ENCODE measurements at places on chromosomes 6 and 20.
A peak's percentile ranks its signal among the peaks of the same experiment; 100 is the strongest.

DNA sequence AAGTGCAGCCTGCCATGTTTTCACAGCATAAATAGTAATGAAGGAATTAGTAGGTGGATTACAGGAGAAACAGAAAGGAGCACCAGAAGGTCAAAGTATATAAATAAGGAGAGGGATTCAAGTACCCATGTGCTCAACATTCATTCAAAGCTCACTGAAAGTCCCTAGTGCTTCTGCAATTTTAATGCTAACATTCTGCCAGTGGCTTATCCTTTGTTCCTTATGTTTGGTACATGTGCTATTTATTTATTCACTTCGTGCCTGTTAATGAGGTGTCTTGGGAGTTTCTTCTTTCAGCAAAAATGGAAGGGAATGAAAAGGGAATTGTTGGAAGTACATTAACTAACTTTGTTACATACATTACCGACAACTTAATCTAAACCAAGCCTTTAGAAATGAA is 105.7 kb downstream of the CRYBG1 start:
- no peak for DNase-seq

GRCh38 chr6:90677440-90677839 is 90.6 kb upstream of the MAP3K7 start:
- DNase-seq: no peak

- DNase-seq: peak; percentile 98
Observed at GRCh38 chr20:11207749-11208502, 534.1 kb upstream of the JAG1 start.

GRCh38 chr6:158706369-158706982 is 56.6 kb downstream of the SYTL3 start:
- peak; percentile 24 for DNase-seq

DNA sequence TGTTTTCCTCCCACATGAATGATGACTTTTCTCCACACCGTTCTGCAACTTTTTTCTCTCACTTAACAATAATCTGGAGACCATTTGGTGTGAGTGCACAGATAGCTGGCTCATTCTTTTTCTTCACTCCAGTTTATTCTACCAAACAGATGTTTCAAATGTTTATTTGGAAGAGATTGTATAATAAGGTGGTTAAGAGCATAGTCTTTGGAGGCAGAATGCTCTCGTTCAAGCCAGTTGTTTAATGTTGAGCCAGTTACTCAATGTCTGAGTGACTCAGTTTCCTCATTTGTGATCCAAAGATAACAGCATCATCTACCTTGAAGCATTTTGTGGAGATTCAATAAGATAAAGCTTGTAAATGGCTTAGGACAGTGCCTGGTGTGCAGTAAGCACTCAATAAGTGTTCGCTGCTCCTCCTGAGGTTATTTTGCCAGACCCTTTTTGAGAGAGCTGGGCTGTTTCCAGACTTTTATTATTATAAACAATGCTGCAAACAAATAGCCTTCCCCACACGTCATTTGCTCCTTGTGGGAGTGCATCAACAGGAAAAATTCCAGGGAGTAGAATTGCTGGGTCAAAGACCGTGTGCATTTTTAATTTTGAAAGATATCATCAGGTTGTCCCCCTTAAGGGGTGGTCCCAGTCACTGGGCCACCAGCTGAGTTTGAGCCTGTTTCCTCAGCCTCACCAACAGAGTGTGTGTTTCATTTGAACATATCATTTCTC is 70.6 kb downstream of the VEGFA start:
- DNase-seq: no peak

GRCh38 chr6:168988801-168989200 is 264.8 kb downstream of the THBS2 start:
- DNase-seq: no peak

DNA sequence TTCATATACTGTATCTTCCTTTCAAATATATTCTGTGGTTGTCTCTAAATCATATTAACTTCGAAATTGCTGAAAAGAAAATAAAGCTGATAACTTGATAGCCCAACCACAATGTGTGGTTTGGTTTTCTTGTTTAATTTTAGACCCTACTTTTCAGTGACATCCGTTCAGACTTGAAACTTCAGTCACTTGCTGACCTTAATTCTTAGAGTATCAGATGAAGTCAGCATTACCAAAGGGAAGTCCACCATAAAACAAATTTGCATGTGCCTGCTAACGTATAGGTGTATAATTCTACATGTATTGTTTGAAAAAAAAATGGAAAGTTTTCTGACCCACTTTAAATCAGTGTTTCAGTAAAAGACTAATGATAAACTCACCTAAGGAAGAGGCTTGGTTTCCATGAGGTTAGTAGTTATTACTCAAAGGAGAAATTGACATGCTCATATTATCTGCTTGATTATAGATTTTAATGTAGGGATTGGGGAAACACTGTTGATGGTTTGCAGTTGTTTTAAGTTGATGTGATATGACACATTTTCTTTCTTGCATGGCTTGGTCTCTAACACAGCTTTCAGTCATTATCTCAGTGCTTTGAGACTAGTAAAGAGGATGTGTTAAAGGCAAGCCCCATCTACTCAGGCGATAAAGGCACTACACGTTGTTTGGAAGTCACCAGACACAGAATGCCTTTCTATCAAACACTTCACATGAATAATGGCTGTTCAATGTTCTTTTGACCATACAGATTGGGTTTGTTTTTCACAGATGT is 5.2 kb upstream of the IL17A start:
- DNase-seq: no peak

DNA sequence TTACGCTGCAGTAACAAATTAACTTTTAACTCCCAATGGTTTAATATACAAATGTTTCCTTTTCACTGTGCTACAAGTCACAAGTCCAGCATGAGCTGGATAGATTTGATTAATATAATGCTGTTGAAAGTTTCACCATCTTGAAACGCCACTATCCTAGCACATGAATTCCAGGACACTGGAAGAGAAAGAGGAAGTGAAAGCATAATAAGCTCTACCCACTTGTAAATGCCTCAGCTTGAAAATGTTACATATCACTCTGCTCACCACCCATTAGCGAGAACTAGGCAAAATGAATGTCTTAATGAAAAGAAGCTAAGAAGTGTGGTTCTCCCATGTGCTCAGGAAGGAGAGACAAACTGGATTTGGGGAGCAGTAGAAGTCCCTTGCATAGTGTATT is 46.9 kb downstream of the PCSK2 start:
- no peak for DNase-seq

GRCh38 chr20:18166950-18167349 is 29.3 kb downstream of the KAT14 start:
- DNase-seq: no peak

- DNase-seq: peak; percentile 20
Observed at GRCh38 chr6:2749969-2750600, 637 bp downstream of the MYLK4 start.

- DNase-seq: no peak
Observed at GRCh38 chr6:164188861-164189260, 774.3 kb downstream of the QKI start.

DNA sequence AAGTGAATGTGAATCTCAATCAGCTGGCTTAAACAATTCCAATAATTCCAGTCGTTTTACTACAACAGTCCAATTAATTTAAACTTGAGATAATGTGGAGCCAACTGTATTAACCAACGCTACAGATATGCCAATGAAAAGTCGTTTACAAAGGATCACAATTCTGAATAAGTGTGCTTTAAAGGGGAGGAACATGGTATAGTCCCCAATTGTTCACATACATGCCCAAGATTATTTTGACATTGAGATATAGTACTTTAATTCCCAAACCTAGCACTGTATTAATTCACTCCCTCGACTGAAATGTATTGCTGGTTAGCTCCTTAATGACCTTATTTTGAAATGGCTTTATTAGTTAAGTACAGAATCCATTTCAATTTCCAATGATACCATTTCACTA is 2.5 kb downstream of the AKIRIN2 start:
- no peak for DNase-seq

DNA sequence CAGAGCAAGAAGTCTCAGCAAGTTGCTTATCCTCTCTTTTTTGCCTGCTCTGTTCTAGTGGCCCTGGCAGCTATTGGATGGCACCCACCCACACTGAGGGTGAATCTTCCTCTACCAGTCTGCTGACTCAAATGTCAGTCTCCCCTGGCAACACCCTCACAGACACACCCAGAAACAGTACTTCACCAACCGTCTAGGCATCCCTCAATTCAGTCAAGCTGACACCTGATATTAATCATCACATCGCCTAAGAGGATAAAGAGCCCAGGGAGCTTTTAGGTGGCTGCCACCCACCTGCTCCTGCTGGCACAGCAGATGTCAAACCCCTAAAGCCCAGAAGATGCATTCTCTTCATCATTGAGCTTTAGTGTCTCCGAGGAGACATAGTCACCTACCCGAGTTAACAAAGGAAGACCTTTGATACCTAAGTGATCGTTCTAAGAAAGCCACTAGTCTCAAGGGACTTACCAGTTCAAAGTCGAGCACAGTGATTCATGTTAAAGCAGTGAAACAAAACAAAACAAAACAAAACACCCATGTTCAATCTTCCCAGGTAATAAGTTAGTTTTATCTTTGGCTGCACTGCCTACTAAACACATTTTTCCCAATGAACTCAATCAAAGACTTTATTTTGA is 97.7 kb upstream of the KCNQ5 start:
- DNase-seq: no peak

- DNase-seq: peak; percentile 99
Observed at GRCh38 chr20:54067606-54068174, 2.7 kb downstream of the BCAS1 start.

DNA sequence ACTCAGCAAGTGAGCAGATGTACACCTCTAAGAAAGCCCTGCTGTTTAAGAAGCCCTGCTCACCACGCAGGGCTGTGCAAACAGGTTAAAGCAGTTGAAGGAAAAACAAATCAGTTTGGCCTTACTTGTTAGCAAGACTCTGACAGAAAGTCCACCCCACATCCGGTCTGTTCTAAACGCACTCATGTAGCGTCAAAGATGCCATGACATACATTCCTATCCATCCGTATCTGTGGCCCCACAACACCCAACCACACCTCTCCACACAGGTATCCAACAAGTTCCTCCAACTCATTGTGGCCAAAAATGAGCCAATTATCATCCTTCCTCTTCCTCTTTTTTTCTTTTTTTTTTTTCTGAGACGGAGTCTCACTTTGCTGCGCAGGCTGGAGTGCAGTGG is 22.8 kb upstream of the RAB22A start:
- no peak for DNase-seq

- DNase-seq: peak; percentile 15
Observed at GRCh38 chr6:157614026-157614568, 208.9 kb upstream of the SNX9 start.

GRCh38 chr6:2485116-2485515 is 239.7 kb upstream of the GMDS start:
- DNase-seq: no peak

DNA sequence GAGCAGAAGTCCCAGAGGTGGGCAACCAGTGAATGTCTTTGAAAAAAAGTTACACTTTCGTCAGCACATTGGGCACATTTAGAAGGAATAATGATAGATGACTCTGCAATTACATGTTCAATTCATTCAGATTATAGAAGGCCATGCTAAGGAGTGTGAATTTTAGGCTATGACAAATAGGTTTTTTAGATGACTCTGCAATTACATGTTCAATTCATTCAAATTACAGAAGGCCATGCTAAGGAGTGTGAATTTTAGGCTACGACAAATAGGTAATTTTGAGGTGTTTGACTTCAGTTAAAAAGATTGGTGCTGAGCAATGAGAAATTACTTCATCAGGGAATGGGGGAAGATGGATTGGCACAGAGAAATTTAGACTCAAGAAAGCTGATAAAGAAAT is 744.9 kb upstream of the MMS22L start:
- no peak for DNase-seq

GRCh38 chr6:90136176-90136575 is 160.5 kb downstream of the BACH2 start:
- no peak for DNase-seq

DNA sequence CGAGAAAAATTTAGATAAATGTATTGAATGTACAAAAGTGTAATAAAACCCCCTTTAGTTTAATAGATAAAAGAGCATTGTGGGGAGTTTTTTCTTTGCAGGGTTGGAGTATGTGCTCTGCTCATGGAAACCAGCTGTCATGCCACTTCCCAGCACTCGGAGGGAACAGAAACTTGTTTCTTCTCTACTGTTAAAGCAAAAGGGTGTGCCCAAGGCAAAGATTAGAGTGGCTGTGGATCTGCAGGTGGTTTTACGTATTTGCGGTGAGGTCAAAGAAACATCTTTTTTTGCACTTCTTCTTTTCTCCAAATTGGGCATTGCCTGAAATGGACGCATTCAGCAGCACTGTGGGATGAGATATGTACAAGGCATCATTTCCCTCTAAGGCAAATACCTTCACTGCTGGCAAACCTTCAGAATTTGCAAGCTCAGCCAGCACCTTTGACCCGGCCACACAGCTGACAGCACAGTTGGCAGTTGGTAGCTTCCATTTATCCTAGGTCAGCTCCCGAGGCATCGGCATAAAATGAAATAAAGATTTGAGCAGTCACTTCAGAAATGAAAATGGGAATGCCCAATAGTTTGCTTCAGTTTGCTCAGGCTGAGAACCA is 178.4 kb upstream of the EYA4 start:
- no peak for DNase-seq

DNA sequence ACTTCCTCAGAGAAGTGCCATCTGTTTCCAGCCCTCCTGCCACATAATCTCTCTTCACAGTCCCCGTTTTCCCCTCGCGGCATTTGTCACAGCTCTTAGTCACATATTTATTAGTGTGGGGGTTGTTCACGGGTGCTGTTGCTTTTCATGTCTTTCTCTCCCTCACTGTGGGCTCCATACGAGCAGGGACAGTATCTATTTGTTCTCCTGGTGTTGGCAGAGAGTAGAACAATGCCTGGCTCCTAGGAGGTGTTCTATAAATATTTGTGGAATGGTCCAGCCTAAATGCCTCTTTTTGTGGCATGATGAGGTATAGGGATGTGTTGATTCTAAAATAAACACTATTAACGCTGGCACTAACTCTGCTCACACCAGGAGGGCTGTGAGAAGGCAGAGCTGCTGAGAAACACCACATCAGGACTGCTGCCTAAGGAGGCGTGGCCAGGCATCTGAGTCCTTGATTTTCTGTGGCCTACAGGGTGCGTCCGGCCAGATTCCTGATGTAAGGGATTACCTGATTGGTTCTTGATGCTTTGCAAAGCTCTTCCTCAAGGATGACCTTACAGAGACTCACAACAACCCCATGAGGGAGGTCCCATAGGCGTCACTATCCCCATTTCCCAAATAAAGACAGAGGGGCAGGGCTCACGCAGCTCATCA is 219.8 kb upstream of the ARID1B start:
- no peak for DNase-seq

DNA sequence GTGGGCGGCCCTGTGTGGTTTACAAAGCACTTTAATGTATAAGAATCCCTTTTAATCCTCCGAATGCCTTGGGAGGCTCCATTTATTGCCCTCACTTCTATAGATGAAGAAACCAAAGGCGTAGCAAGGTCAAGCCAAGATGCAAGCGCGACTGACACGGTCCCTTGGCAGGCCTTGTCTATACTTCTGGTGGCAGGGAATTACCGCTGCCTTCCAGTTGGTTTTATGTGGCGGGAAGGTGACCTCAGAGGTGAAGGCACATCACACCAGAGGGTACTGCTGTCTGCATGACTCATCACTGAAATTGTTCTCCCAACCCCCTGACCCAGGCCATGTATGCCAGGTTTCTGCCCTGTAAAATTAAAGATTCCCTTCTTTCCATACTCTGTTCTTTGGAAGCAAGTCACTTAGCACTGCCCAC is 36.1 kb upstream of the NAA20 start:
- peak; percentile 76 for DNase-seq

GRCh38 chr6:31339210-31339609 is 17.8 kb downstream of the HLA-B start:
- no peak for DNase-seq
